ENCODE measurements at places on chromosomes 1 and 21. TPM values are rescaled to one million over a fixed set of nuclear protein-coding genes. Genes with fewer than 3 reads are reported as not detected.

Gene GPR52
- total RNA-seq: 0.92 TPM

Gene GJA9
- not detected for total RNA-seq

Gene MYBPHL
- total RNA-seq: not detected

- H3K4me1 ChIP-seq: no peaks in the 10 kb centered on the region
- no peak overlapping the region for H3K4me3 ChIP-seq
- peaks cover 8% of the 10 kb centered on the region for H3K36me3 ChIP-seq
- no peak for DNase-seq
These were observed 55.8 kb downstream of the IARS2 start for GRCh38 chr1:220149742-220150141.

Gene TSPAN1
- not detected for total RNA-seq

Gene PTGFR
- not detected for total RNA-seq

DNA sequence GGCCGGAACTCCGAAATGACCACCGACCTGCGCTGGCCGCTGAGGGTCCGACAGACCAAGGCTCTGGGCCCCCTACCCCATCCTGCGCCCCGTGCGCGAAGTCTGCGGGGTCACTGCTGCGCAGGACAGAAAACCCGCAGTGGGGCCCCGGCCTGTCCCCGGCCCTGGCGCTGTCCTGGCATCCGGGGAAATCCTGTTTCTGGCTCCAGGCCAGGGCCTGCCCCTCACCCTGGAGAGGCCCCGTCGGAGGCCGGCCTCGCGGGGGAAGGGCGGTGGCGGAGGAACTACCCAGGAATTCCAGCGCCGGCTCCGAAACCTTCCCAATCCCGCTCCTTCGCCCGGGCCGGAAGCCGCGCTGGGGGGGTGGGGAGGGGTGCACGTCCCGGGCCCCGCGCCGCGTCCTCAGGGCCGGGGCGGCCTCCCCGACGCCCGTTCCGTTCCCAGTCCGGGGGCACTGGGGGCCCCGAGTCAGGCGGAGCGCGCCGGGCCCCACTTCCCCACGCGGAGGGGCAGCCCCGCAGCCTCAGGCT is 77.0 kb downstream of the MORN1 start:
- H3K27me3 ChIP-seq: no peaks in the 10 kb centered on the region
- H3K27ac ChIP-seq: no peak overlapping the region
- H3K4me1 ChIP-seq: peaks cover 44% of the 10 kb centered on the region
- DNase-seq: peak; percentile 43
- H3K36me3 ChIP-seq: no peaks in the 10 kb centered on the region
- no peak overlapping the region for H3K4me3 ChIP-seq

Gene TEKT2
- total RNA-seq: not detected

- no peak overlapping the region for H3K27ac ChIP-seq
- H3K4me1 ChIP-seq: no peaks in the 10 kb centered on the region
- no peaks in the 10 kb centered on the region for H3K36me3 ChIP-seq
- no peaks in the 10 kb centered on the region for H3K27me3 ChIP-seq
- H3K4me3 ChIP-seq: no peak overlapping the region
These were observed 241.8 kb upstream of the KIAA0040 start for GRCh38 chr1:175434283-175434860.

Gene NBPF6
- total RNA-seq: not detected

DNA sequence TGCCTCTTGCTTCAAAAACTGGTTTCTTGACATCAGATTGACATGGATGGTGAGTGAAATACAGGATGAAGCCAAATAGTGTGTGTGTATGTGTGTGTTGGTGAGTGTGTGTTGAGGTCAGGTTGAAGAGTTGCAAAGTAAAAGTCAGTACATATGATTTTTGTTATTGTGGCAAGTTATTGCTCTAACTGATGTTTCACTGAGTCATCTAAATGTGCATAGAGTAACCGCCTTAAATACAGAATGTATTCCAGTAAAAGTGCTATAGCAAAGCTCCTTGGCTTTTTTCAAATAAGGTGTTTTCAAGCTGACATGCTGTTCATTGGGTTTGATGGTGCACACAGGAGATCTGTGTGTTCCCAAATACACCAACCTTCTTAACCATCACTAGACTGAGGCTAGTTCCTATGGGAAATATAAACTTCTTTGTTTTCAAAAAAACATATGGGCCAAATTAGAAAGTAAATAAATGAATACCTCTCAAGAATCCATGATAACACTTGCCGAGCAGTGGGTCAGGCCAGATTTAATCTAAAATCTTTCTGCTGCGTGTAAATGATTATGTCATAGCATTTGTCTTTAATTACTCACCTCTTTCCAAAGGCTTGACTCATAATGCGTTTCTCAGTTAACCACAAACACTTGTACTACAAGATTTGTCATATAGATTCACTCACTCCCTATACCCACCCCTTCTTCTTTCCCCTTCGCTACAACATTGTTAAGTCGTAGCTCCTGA is 151.1 kb downstream of the LYPLAL1 start:
- no peak for DNase-seq
- H3K27me3 ChIP-seq: no peaks in the 10 kb centered on the region
- H3K27ac ChIP-seq: no peak overlapping the region
- H3K4me3 ChIP-seq: no peak overlapping the region
- no peaks in the 10 kb centered on the region for H3K4me1 ChIP-seq

- no peak overlapping the region for H3K27ac ChIP-seq
- DNase-seq: no peak
- H3K36me3 ChIP-seq: peaks cover 6% of the 10 kb centered on the region
- H3K4me1 ChIP-seq: peaks cover under 1% of the 10 kb centered on the region
- H3K27me3 ChIP-seq: no peaks in the 10 kb centered on the region
These were observed 17.8 kb downstream of the COA7 start for GRCh38 chr1:52680353-52680752.

GRCh38 chr1:89673251-89673650 is 40.3 kb downstream of the LRRC8C start:
- H3K4me3 ChIP-seq: no peak overlapping the region
- no peak for DNase-seq
- H3K4me1 ChIP-seq: peaks cover 71% of the 10 kb centered on the region

- H3K36me3 ChIP-seq: no peaks in the 10 kb centered on the region
- no peak overlapping the region for H3K27ac ChIP-seq
- no peaks in the 10 kb centered on the region for H3K4me1 ChIP-seq
- no peaks in the 10 kb centered on the region for H3K27me3 ChIP-seq
- no peak overlapping the region for H3K4me3 ChIP-seq
These were observed 45.0 kb downstream of the DISP3 start for GRCh38 chr1:11523746-11524464.

GRCh38 chr1:102163799-102164198 is 167.1 kb upstream of the OLFM3 start:
- H3K4me1 ChIP-seq: no peaks in the 10 kb centered on the region
- no peak for DNase-seq
- H3K4me3 ChIP-seq: no peak overlapping the region
- H3K27me3 ChIP-seq: no peaks in the 10 kb centered on the region

Gene FMO4
- total RNA-seq: 0.89 TPM

DNA sequence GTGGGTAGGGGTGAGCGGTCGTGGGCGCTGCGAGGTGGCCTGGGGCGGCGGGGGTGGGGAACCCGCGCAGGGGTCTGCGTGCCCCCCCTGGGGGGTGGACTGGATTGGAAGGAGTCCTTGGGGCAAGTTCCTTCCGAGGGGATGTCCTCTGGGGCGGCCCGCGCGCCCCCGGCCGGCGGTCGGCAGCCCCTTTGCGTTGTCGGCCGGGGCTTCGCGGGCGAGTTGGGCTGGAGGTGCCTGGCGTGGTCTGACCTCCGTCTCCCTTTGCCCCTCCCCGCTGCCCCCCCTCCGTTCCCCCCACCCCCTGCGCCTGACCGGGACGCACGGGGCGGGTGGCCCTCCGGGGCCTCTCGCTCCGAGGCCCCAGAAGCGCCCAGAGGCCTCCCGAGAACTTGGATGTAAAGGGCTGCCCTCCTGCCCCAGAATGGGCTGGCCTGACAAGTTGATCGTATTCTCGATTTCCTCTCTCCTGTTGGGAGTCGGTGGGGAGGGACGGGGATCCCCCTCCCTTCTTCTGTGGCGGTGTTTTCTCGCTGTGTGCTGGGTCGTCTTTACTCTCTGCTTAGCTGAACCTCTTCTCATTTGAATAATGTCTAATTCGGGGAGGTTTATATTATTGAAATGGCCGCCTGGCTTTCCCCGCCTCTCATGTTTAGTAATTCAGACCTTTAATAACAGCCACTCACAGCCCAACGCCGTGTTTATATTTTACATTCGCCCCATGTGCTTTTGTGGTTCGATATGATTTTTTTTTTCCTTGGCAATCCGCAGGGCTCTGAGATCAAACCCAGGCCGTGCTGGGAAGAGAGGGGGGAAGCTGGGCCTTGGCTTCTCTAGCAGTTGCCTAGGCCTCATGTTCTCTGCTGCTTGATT is 1.3 kb downstream of the POU2F1 start:
- no peaks in the 10 kb centered on the region for H3K27me3 ChIP-seq
- peak overlapping the region; percentile 63 for H3K4me3 ChIP-seq
- no peaks in the 10 kb centered on the region for H3K36me3 ChIP-seq
- peak; percentile 82 for DNase-seq
- peak overlapping the region; percentile 88 for H3K27ac ChIP-seq
- H3K4me1 ChIP-seq: peaks cover 28% of the 10 kb centered on the region

- DNase-seq: no peak
- H3K27me3 ChIP-seq: no peaks in the 10 kb centered on the region
These were observed 33.7 kb downstream of the NFASC start for GRCh38 chr1:204904228-204904810.

All from CD8-positive, alpha-beta memory T cell (primary cell).